Fibroblast of lung (primary cell): ENCODE measurements at places on chromosomes 5 and 9.

GRCh38 chr5:180078348-180078747, 6.8 kb upstream of the RNF130 start:
- DNase-seq, result no peak

DNA sequence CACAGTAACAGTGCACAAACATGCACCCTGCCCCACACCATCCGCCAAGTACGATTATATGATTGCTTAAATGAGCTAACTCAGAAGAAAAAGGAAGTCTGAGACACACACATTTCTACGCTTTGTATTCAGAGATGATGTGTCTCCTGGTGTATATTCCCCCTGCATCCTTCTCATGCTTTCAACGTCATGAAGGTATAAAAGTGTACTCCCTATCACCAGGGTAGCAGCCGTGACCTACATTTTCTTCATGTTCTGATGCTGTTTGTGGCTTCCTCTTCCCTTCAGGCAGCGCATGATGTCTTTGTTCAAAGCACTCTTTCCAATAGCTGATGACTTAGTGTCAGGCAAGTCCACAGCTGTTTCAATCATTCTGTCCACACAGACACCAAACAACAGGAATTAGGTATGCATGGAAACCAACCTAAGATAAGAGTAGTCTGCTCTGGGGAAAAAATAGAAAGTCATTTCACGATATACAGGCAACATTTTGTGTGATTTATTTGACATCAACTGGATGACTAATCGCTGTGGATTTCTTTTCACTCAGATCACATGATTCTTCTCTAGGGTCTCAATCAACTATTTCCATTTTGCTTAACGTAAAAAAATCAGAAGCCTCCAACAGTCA, 269.4 kb upstream of the PTGER4 start:
- peak; percentile 72 for DNase-seq

- no peak for DNase-seq
Measured at GRCh38 chr5:40502736-40503135, 177.0 kb upstream of the PTGER4 start.

- DNase-seq, result peak; percentile 38
Measured at GRCh38 chr5:39376293-39376714, 12.0 kb upstream of the C9 start.

DNA sequence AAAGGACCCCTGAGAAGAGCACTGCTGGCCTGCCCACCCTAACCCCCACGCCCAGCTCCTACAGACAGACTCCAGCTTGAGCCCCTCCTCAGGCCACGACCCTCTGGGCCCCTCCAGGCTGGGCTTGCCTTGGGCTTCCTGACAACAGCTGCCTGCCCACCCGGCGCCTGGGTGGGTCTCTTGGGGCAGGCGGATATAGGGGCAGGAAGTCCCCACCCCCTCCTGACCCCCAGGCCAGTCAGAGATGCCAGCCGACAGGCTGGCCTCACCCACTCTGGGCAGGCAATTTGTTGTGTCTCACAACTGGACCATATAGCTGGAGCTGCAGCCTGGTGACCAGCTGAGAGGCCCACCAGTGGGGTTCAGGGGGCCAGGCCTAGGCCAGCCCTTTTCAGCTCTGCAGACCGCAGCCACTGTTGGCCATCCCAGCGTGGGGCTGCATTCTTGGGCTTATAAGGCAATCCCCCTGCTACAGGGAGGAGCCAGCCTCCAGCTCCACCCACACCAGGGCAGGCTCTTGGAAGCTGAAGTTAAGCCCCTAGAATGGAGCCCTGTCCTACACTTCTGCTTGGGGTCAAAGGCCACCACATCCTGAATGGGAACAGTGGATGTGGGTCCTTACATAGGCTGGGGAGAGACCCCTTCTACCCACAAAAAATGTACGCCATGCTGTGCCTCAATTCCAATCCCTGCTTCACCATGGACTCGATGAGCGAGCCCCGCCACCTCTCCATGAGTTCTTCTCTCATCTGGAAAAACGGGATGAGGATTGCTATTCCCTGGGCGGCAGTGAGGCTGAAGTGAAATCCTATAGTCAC, 2.0 kb downstream of the PDLIM7 start:
- DNase-seq, result peak; percentile 96
